ENCODE measurements at places on chromosomes 12 and 14. TPM values are rescaled to one million over a fixed set of nuclear protein-coding genes. Genes with fewer than 3 reads are reported as not detected.

The GDF3 gene
- not detected for total RNA-seq

The FAM222A gene
- total RNA-seq, result 3.1 TPM

The PLEKHG7 gene
- not detected for total RNA-seq

The PIWIL1 gene
- total RNA-seq, result not detected

The B3GNT4 gene
- 0.41 TPM for total RNA-seq

The AQP5 gene
- 10.4 TPM for total RNA-seq

All from tongue (tissue), 3 donors.